Gastrocnemius medialis (tissue), 4 donors: ENCODE measurements at places on chromosomes 12 and 14. TPM values are rescaled to one million over a fixed set of nuclear protein-coding genes. Genes with fewer than 3 reads are reported as not detected.
A peak's percentile ranks its signal among the peaks of the same experiment; 100 is the strongest.

GRCh38 chr14:64704143-64704742 lies at the start of gene PLEKHG3:
Gene PLEKHG3 (plus strand): TSS chr14:64704424. CDS start chr14:64727632, 23,208 bp downstream.
- H3K4me1 ChIP-seq, result peaks cover 9% of the 10 kb centered on the region
- H3K27me3 ChIP-seq, result peaks cover 7% of the 10 kb centered on the region
- no peaks in the 10 kb centered on the region for H3K36me3 ChIP-seq

GRCh38 chr14:79420725-79421124 lies 790.6 kb downstream of the DIO2 start:
- no peak overlapping the region for H3K27ac ChIP-seq
- no peaks in the 10 kb centered on the region for H3K27me3 ChIP-seq
- no peak for DNase-seq

GRCh38 chr12:27293463-27293862 lies 39.2 kb upstream of the BMAL2 start:
- no peak overlapping the region for H3K4me3 ChIP-seq
- no peak overlapping the region for H3K27ac ChIP-seq
- H3K36me3 ChIP-seq, result no peaks in the 10 kb centered on the region
- H3K4me1 ChIP-seq, result peaks cover 50% of the 10 kb centered on the region

GRCh38 chr12:111296906-111297463 lies 71.9 kb downstream of the PHETA1 start:
- no peak for DNase-seq
- no peaks in the 10 kb centered on the region for H3K36me3 ChIP-seq
- H3K27me3 ChIP-seq, result no peaks in the 10 kb centered on the region
- H3K4me1 ChIP-seq, result no peaks in the 10 kb centered on the region
- H3K4me3 ChIP-seq, result no peak overlapping the region

GRCh38 chr12:16155938-16156337 lies 121.5 kb downstream of the SLC15A5 start:
- no peak for DNase-seq
- H3K36me3 ChIP-seq, result no peaks in the 10 kb centered on the region
- H3K4me3 ChIP-seq, result no peak overlapping the region
- no peaks in the 10 kb centered on the region for H3K27me3 ChIP-seq
- H3K27ac ChIP-seq, result no peak overlapping the region
- H3K4me1 ChIP-seq, result no peaks in the 10 kb centered on the region

DNA sequence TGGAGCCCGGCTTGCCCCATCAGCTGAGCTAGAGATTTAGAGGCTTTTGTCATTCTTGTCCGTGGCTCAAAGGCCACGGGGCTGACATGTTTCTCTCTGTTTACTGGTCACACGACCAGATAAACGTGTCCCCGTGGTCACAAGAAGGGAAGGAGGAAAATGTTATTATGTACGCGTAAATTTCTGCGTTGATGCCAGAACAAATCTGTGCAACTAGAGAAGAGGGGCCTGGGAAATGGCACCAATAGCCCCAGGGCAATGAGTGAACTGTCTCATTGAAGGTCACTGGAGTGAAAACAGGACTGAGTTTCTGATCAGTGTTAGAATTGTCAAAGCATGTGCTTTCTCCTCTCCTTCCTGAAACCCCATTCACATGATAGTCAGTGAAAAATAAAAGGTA lies 25.3 kb downstream of the OAS2 start:
- no peaks in the 10 kb centered on the region for H3K4me1 ChIP-seq
- no peaks in the 10 kb centered on the region for H3K36me3 ChIP-seq
- H3K27me3 ChIP-seq, result no peaks in the 10 kb centered on the region
- H3K27ac ChIP-seq, result no peak overlapping the region

- H3K36me3 ChIP-seq, result no peaks in the 10 kb centered on the region
- no peaks in the 10 kb centered on the region for H3K27me3 ChIP-seq
- no peak overlapping the region for H3K4me3 ChIP-seq
- no peak for DNase-seq
- H3K27ac ChIP-seq, result no peak overlapping the region
- H3K4me1 ChIP-seq, result no peaks in the 10 kb centered on the region
Observed at GRCh38 chr14:20583908-20584307, 3.9 kb downstream of the RNASE11 start.

GRCh38 chr14:49970474-49971147 lies 77.7 kb downstream of the ARF6 start:
- DNase-seq, result no peak
- H3K4me3 ChIP-seq, result no peak overlapping the region
- peak overlapping the region; percentile 52 for H3K27ac ChIP-seq
- no peaks in the 10 kb centered on the region for H3K36me3 ChIP-seq
- no peaks in the 10 kb centered on the region for H3K27me3 ChIP-seq

The SLC15A4 gene
- 122 TPM for total RNA-seq

The KCNC2 gene
- not detected for total RNA-seq

The CCDC85C gene
- total RNA-seq, result 11.0 TPM

The RDH12 gene
- total RNA-seq, result not detected

The KSR2 gene
- total RNA-seq, result not detected
